ENCODE measurements at places on chromosomes 7 and 10. TPM values are rescaled to one million over a fixed set of nuclear protein-coding genes. Genes with fewer than 3 reads are reported as not detected.
A peak's percentile ranks its signal among the peaks of the same experiment; 100 is the strongest.

RNF133 gene
- total RNA-seq, result 2.2 TPM

ZMIZ1 gene
- 30.9 TPM for total RNA-seq

GRCh38 chr10:79079490-79080355, 11.0 kb downstream of the ZMIZ1 start:
- H3K4me3 ChIP-seq, result no peak overlapping the region
- H3K27me3 ChIP-seq, result no peaks in the 10 kb centered on the region
- DNase-seq, result peak; percentile 76
- peaks cover 86% of the 10 kb centered on the region for H3K4me1 ChIP-seq
- no peaks in the 10 kb centered on the region for H3K36me3 ChIP-seq

DNA sequence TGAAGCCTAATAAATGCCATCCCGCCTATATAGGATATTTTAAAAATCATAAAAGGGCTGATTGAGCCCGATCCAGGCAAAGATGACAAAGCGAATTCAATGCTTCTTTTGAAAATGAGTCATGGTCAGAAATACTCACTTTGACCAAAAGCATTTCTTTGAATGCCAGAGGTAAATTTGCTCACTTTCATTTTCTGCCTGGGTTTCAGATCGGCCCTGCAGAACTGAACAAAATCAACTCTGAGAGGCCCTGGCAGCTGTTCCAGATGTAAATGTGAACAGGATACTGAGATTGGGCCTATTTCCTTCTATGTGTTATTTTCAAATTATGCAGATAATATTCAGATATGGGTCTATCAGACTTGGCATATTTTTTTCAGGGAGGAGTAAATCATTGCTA, 114.8 kb upstream of the ARID5B start:
- no peaks in the 10 kb centered on the region for H3K36me3 ChIP-seq
- H3K4me1 ChIP-seq, result no peaks in the 10 kb centered on the region
- H3K4me3 ChIP-seq, result no peak overlapping the region
- no peaks in the 10 kb centered on the region for H3K27me3 ChIP-seq

- DNase-seq, result peak; percentile 45
- H3K4me1 ChIP-seq, result peaks cover 4% of the 10 kb centered on the region
- no peaks in the 10 kb centered on the region for H3K36me3 ChIP-seq
These were observed 84.1 kb downstream of the PTPRE start for GRCh38 chr10:127990846-127991542.

DNA sequence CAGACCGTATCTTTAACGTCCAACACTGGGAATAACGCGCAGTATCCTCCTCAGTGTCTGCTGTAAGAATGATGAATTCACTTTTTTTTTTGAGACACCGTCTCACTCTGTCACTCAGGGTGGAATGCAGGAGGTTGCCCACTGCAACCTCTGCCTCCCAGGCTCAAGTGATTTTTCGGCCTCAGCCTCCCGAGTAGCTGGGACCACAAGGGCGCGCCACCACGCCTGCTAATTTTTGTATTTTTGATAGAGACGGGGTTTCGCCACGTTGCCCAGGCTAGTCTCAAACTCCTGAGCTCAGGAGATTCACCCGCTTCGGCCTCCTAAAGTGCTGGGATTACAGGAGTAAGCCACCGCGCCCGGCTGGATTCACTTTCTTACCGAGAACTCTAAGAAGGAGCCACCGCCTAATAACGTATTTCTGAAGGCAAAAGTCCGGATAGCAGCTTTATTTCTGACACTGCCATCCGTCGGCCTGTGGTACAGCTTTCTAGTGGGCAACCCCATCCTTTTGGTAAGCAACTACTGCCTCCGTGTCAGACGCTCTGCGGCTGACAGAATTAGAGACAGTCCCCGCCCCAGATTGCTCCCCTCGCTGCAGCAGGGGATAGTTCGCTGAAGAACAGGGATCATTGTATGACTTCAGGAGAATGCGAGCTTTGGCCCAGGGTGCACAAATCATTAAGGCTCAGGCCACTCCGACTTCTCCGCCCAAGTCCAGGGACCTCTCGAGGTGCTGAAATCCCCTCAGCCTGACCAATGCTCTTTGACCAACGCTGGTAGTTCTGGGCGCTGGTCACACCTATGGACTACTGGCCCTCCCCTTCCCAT, 662 bp downstream of the POLR3A start:
- H3K36me3 ChIP-seq, result no peaks in the 10 kb centered on the region
- H3K27ac ChIP-seq, result peak overlapping the region; percentile 84
- no peaks in the 10 kb centered on the region for H3K27me3 ChIP-seq
- H3K4me3 ChIP-seq, result peak overlapping the region; percentile 80
- H3K4me1 ChIP-seq, result peaks cover 9% of the 10 kb centered on the region

- peaks cover 13% of the 10 kb centered on the region for H3K4me1 ChIP-seq
- H3K27me3 ChIP-seq, result no peaks in the 10 kb centered on the region
- H3K36me3 ChIP-seq, result no peaks in the 10 kb centered on the region
- DNase-seq, result no peak
These were observed 24.0 kb upstream of the GTF2I start for GRCh38 chr7:74633451-74633921.
